ENCODE measurements at places on chromosomes 4 and X. TPM values are rescaled to one million over a fixed set of nuclear protein-coding genes. Genes with fewer than 3 reads are reported as not detected.
A peak's percentile ranks its signal among the peaks of the same experiment; 100 is the strongest.

GRCh38 chr4:56791316-56791715 lies 30.2 kb downstream of the SPINK2 start:
- DNase-seq = no peak

Gene ADRA2C
- total RNA-seq = 0.23 TPM

DNA sequence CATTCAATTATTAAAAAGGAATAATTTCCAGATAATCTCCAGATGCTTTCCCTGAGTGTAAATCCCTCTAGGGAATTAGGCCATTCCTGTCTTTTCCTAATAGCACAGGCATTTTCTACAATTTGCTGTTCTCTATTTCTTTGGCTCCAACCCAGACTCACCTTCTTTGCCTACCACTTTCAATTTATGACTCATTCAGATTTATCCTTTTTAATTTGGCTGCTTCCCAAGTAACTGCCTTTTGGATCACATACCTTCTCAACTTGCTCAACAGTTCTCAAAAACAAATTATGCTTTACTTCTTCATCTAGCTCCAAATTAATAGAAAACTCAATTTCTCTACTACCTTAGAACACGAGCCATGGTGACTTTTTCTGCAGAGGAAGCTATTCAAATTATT lies 1166.3 kb upstream of the PCDH7 start:
- DNase-seq = peak; percentile 3

Gene CLDN34
- total RNA-seq = 0.34 TPM

Gene GUCY1A1
- total RNA-seq = 48.9 TPM

DNA sequence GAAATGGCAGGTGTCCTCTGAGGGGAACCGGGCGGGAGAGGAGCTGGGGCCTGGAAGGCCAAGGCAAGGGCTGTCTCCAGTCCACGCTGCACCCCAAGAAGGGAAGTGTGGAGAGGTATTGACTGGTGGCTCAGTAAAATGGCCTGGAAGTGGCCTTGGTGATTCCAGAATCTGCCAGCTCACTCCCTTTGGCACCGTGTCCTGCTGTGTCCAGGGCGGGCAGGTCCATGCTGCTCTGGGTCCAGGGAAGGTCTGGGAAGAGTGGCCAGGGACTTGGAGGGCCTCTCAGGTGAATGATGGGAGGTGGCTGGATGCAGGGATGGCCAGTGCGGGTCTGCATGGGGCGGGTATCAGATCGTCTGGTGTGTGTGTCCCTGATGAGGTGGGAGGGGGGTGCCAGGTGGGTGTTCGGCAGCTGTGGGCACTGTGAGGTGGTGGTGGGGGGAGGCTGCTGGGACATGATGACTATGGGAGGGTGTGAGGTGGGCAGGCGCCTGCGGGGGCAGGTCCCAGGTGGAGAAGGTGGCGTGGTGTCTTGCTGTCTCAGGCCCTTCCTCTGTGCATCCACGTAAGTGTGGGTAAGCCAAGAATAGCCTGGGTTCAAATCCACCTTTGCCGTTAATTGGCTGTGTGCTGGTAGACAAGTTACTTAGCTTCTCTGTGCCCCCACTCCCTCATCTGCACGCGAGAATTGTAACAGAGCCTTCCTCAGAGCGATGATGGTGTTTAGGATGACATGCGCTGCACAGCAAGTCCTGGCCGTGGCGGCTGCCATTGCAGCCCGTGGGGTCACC lies 17.7 kb downstream of the RGS12 start:
- no peak for DNase-seq

Gene CHST7
- total RNA-seq = 8.5 TPM

DNA sequence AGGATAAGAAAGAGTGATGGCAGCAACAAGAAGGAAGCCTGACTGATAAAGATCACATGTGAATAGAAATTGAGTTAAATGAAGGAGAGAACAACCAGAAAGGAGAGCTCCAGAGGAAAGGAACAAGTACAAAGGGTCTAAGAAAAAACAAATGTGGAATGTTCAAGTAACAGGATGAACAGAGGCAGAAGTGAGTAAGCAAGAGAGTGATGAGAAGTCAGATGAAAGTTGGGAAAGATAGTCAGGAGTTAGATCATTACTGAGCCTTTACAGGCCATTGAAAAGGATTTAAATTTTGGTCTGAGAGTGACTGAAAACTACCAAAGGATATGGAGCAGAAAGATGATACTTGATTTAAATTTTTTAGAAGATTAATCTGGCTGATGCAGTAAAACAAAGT lies 38.1 kb downstream of the NFXL1 start:
- no peak for DNase-seq

DNA sequence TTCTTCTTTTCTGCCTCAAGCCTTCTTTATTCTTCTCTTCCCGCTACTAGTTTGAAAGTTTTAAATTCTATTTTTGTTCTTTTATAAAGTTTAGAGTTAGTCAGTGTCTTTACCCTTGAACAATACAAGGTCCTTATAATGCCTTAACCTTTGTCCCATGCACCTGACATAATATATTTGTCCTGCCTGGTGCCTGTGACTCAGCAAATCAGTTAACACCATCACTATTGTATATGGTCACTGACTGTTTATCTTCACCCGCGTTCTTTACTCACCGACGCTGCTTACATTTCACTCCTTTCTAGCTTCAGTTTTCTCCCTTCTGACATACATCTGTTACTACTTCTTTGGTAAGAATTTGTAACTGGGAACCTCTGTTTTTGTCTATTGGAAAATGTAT lies 5.7 kb downstream of the SMIM20 start:
- DNase-seq = no peak

Gene TBX22
- not detected for total RNA-seq

DNA sequence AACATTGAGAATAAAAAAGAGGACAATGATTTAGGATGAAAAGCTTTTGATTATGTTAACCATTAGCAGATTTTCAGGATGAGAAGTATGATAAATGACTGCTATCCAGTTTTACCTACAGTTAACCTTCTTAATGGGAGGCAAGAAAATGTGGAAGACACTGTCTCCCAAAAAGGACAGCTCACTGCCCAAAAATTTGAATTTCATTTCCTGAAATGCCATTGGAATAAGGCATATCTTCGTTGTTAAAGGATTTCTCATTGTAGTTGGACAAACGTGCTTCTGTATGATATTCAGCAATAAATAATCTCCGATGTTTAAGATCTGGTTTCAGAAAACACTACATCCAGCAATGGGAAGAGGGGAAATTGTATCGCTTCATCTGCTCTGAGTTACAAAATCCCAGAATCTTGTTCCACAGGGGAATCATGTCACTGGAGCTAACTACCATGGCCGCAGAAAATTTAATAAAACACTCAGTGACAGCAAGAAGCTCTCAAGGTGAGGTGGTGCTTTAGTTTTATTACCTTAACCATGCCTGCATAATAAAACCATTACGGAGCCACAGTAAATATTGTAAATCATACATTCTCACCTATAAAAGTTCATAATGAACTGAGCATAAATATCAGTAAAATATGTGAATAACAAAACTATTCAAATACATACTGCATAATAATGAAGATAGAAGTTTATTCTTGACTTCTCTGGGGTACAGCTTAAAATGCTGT lies 552.3 kb downstream of the PCDH7 start:
- DNase-seq = no peak

GRCh38 chr4:166662266-166662843 lies 571.9 kb downstream of the SPOCK3 start:
- DNase-seq = no peak

DNA sequence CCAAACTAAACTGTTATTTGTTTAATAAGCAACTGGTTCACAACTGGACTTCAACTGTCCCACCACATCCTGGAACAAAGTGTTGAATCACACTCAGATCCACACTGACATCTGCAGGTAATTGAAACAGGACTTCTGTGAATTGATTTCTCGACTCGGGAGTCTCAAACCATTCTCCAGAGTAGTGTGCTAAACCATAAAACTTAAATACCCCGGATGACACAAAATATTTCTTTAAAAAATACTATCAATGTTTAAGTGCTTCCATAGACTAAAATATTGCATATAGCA lies 95.4 kb upstream of the PLAC1 start:
- DNase-seq = peak; percentile 52

GRCh38 chr4:101067383-101067782 lies 279.9 kb downstream of the PPP3CA start:
- DNase-seq = no peak

Gene TMEM150C
- 5.4 TPM for total RNA-seq

GRCh38 chr4:140222171-140222570 lies 68.2 kb upstream of the MAML3 start:
- no peak for DNase-seq

DNA sequence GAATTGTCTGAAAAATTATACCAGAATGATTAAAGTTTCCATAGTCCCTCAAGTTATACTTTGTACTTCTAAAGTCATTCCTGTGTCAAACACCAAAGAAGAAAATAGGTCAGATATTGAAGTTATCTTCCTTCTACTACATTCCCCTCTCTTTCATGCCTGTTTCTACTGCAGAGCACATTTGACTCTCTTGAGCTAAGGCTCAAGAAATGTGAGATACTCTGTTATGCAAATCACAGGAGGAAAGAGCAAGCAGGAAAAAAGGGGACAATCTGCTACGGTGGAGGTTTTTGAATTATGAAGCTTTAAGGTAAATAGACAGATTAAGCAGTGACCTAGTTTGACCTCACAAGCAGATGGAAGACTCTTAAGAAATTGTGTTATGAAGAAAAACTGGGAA lies 198.9 kb upstream of the LDB2 start:
- no peak for DNase-seq

GRCh38 chrX:31445542-31445941 lies 373.7 kb upstream of the FTHL17 start:
- no peak for DNase-seq

DNA sequence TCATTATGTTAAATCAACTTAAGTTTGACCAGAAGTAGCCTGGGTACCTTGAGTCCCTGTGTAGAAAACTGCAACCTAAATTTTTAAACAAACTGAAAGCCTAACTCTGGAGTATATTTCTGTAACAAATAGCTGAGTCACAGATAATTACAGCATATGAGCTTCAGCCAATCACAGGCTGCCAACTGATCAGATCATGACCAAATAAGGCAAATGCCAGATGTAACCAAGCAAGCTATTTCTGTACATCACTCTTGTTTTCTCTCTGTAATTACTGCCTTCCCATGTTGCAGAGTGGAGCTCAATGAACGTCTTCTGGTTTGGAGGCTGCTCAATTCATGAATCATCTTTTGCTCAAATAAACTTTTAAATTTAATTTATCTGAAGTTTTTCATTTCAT lies 980.9 kb upstream of the DIAPH2 start:
- DNase-seq = no peak

DNA sequence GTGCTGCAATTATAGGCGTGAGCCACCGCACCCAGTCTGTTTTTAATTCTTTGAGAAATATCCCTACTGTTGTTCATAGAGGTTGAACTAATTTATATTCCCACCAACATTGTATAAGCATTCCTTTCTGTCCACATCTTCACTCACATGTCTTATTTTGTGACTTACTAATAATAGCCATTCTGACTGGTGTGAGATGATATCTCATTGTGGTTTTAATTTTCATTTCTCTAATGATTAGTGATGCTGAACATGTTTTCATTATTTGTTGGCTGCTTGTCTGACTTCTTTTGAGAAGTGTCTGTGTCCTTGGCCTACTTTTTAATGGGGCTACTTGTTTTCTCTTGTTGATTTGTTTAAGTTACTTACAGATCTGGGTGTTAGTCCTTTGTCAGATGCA lies 310.9 kb upstream of the MAOA start:
- no peak for DNase-seq

Gene ESX1
- not detected for total RNA-seq

Gene KLF8
- 12.6 TPM for total RNA-seq

Gene MAGEC1
- not detected for total RNA-seq

- no peak for DNase-seq
Observed at GRCh38 chr4:100087743-100088142, 102.5 kb downstream of the DDIT4L start.

DNA sequence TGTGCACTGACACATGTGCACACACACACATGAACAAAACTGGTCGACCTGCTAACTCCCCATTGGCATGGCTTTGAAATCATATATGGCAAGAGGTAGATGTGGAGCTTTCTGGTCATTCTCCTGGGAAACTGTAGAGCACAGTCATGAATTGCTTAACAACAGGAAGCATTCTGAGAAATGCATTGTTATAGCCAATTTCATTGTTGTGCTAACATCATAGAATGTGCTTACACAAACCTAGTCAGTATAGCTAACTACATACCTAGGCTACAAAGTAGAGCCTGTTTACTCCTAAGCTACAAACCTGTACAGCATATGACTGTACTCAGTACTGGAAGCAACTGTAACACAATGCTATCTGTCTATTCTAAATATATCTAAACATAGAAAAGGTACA lies 134.2 kb upstream of the SH3RF1 start:
- peak; percentile 3 for DNase-seq

DNA sequence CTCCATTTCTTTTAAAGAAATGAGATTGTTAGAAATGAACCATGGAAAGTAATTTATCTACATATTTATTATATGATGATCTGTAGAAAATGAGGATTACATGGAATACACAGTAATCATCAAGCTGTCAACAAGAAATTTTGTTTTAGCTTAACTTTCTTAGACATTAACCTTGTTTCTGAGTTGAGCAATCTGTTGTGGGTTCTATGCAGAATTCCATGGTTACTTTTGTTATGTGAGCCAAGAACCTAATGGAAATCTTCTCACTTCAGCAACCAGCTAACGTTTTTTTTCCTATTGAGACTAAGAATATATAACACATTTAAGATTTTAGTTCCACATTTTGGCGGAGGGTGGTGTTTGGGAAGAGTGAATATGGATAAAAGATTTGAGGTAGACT lies 136.1 kb upstream of the SLC4A4 start:
- no peak for DNase-seq

GRCh38 chr4:42541647-42542046 lies 115.3 kb downstream of the ATP8A1 start:
- DNase-seq = no peak

Gene ADD1
- total RNA-seq = 300 TPM

DNA sequence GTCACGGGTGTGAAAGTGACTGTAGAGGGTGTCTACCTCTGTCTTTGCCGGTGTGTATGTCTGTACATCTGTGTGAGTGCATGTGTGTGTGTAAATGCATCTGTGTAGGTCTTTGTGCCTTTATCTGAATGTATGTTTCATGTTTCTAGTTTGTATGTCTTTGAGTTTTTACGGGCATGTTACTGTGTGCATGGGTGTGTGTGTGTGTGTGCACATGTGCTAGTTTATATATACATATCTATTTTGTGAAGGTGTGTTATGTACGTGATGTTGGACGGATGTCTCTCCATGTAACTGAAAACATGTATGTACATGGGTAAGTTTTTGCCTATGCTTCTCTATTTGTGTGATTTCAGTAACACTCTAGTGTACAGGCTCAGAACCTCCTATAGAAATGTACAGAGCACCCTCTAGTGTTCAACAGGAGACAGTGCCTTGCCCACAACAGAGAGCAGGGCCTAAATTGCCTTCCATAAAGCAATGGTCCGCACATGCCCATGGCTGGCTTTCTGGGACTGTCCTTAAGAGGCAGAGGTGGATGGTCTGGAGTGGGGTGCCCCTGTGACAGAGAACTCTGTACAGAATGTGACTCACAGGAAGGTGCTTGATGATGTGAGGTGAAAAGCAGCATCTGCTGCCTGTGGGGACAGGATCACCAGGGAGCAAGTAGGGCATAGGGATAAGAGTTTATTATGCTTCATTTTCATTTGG lies 343.5 kb downstream of the RAPGEF2 start:
- peak; percentile 64 for DNase-seq

All from lung (tissue), 17 donors.